Stimulated activated memory B cell treated with anti-CD40 and anti-IgM and Interleukin-4, amounts not matched to agents 10 μg/mL and 1 μg/mL and 100 μg/mL, for 72 hours (primary cell): ENCODE measurements at places on chromosomes 16 and 17.

DNA sequence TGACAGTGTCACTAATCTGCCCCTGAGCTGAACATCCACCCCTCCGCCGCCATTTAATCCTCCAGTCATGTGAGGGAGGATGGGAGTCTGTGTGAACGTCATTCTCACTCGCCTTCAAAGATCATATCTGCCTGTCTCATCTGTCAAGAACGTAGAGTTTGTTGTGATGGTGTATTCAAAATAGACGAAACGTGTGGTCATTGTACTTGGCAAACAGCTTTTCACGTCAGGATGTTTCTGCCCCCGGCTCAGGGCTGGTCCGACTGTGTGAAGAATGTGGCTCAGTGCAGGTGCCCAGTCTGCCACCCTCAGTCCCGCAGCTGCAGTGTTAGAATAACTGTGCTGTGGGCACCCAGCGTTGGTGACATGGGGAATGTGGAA is 148.0 kb downstream of the KCNJ12 start:
- H3K27ac ChIP-seq = no peak overlapping the region
- H3K36me3 ChIP-seq = no peaks in the 10 kb centered on the region
- ATAC-seq = no peak
- H3K4me3 ChIP-seq = no peak overlapping the region
- H3K4me1 ChIP-seq = no peaks in the 10 kb centered on the region
- peaks cover 16% of the 10 kb centered on the region for H3K27me3 ChIP-seq

- peaks cover 45% of the 10 kb centered on the region for H3K36me3 ChIP-seq
- H3K4me3 ChIP-seq = no peak overlapping the region
- H3K27me3 ChIP-seq = no peaks in the 10 kb centered on the region
- H3K4me1 ChIP-seq = peaks cover 8% of the 10 kb centered on the region
- ATAC-seq = no peak
Measured at GRCh38 chr17:80931421-80932265, 60.0 kb upstream of the CHMP6 start.

GRCh38 chr16:83814659-83814985 is 6.8 kb downstream of the HSBP1 start:
- H3K27me3 ChIP-seq = no peaks in the 10 kb centered on the region
- no peak overlapping the region for H3K4me3 ChIP-seq
- ATAC-seq = no peak
- H3K27ac ChIP-seq = no peak overlapping the region

- no peak for ATAC-seq
- peaks cover 78% of the 10 kb centered on the region for H3K27me3 ChIP-seq
- H3K4me3 ChIP-seq = no peak overlapping the region
- H3K4me1 ChIP-seq = peaks cover 29% of the 10 kb centered on the region
- no peaks in the 10 kb centered on the region for H3K36me3 ChIP-seq
- H3K27ac ChIP-seq = no peak overlapping the region
Measured at GRCh38 chr16:66846831-66847230, 2.6 kb downstream of the CA7 start.

DNA sequence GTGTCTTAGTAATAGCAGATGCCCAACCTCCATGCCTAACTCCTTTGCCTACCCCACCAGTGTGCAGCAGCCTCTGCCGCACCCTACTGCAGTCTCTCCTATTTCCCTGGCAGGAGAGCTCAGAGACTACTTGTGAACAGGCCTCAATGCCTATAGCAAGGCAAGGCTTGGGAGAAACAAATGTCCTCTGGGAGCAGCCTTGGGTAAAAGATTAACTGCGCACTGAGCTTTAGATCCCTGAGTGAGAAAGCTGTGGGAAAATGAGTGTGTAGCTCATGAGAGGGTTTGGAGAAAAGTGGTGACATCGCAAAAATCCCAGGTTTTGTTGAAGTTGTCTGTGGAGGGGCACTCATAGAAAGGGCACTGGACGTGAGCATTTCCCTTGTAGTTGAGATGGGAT is 335.8 kb downstream of the WWOX start:
- no peak for ATAC-seq
- no peaks in the 10 kb centered on the region for H3K4me1 ChIP-seq

DNA sequence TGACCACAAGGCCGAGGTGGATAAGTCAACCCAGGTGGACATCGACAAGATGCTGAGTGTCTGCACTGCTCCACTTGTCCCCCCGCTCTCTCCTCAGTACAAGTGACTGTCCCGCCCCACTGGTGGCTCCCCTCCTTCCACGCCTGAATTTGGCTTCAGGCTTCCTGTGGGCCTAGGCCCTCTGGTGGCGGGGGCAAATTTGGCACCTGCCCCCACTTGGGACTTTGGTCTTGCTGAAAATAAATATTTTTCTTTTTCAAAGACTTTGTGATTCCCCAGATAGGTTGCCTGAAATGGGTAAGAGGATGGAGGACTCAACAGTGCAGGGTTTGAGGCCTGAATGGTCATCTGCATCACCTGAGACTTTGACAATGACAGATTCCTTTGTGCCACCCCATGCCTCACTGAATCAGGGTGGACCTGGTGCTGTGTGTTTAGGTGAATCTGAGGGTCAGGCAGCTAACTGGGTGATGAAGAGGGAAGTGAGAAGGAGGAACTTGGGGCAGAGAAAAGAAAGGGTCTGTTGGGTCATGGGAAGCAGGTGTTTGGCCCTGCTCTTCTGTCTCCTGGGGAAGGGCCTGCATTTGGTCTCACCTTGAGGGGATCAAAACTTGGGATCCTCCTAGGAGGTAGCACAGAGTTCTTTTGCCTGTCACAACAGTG is 2.0 kb downstream of the C16orf86 start:
- peaks cover 13% of the 10 kb centered on the region for H3K36me3 ChIP-seq
- peak overlapping the region; percentile 17 for H3K4me3 ChIP-seq
- peak; percentile 41 for ATAC-seq
- H3K4me1 ChIP-seq = peaks cover 60% of the 10 kb centered on the region
- no peaks in the 10 kb centered on the region for H3K27me3 ChIP-seq

GRCh38 chr17:77566566-77567138 is 391.9 kb upstream of the TNRC6C start:
- no peak for ATAC-seq
- no peak overlapping the region for H3K4me3 ChIP-seq
- no peaks in the 10 kb centered on the region for H3K36me3 ChIP-seq
- peaks cover 84% of the 10 kb centered on the region for H3K27me3 ChIP-seq

DNA sequence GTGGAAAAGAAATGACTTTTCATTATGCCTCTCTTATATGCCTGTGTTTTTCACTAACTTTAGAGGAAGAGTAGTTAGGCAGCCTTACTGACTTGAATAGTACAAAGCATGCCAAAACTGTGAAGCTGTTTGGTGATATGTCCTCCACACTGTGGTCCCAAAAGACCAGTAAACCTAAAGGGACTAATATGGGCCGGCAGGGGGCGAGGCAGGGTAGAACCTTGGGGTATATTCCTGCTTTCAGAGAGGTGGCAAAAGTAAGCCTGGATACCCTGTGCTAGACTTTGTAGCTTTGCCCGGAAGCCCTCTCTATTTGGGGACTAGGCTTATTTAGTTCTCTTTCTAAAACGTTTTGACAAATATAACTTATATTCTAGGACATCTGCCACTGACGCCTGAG is 36.5 kb upstream of the VWA3A start:
- no peak for ATAC-seq
- H3K27me3 ChIP-seq = no peaks in the 10 kb centered on the region
- H3K4me1 ChIP-seq = peaks cover 25% of the 10 kb centered on the region

DNA sequence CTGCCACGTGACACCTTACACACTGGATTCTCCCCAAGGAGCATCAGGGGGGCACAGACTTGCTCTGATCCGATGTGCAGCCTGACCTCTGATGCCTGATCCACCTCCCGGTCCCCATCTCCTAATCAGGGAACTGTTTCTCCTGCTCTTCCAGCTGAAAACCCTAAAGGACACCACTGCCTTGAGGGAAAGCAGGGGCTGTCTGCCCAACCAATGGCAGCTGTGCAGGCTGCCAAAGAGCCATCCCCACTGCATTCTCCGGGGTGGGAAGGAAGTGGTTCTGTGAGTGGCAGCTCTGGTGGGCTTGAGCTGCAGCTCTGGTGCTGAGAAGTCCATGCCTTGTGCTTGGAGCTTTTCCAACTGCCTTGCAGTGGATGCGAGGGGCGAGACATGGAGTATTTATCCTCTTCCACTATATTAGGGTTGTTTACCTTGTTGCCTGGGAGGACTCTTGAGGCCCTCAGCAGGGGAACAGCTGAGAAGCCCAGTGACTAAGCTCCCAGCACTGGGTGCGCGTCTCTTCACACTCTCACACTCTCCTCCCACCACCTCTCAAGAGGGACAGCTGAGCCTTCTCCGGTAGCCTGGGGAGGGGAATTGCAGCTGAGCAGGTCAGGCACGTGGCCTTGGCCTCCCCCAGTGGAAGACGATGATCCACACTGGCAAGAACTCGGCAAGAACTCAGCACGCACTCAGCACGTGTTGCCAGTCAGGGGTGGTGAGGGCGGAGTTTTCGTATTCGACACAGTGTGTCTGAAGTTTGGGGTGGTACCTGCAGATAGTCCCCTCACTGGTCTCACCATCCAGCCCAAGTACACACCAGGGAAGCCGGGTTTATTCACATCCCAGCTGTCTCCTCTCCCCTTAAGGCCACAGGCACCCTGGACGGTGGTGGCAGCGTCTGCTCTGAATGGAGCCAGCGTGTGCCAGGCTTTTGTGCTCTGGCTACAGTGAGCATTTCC is 21.1 kb upstream of the SPATA32 start:
- H3K4me1 ChIP-seq = peaks cover 29% of the 10 kb centered on the region
- no peak for ATAC-seq
- H3K27me3 ChIP-seq = no peaks in the 10 kb centered on the region
- H3K4me3 ChIP-seq = no peak overlapping the region

GRCh38 chr17:82094931-82095776 is 2.9 kb downstream of the FASN start:
- no peak for ATAC-seq
- no peaks in the 10 kb centered on the region for H3K27me3 ChIP-seq
- no peak overlapping the region for H3K4me3 ChIP-seq

DNA sequence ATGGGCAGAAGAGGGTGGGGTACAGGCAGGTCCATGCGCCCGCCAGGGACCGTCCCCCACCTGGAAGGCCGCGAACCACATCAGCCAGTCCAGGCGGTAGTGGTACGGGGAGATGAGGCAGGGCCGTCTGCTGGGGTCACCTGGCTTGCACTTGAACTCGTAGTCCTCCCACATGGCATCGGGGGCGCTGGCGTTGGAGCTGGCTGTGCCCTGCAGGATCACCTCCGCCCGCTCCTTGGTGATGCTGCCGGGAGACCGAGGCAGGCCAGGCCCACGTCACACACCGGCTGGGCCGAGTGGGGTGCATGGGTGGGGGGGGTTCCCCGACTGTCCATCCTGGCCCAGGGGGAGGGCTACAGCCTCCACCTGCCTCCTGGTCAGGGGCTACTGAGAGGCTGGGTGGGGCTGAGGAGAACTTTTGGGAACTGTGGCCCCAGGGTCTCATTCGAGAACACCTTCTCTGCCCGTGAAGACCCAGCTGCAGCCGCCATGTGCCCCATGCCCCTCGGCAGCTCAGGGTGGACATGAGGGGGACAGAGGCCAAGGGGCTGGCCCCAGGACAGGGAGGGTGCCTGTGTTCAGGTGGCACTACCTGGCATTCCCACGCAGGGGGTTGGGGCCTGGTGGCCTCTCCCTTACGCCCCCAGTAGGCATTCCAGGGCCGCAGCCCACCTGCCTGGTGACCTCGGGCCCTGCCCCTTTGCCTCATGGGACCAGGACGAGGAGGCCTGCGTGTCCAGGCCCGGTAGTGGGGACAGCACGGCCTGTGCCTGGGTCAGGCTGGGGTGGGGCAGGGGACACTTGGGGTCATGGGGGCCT is 69.5 kb upstream of the GNG13 start:
- H3K36me3 ChIP-seq = peaks cover 23% of the 10 kb centered on the region
- no peak overlapping the region for H3K27ac ChIP-seq
- H3K4me1 ChIP-seq = peaks cover 6% of the 10 kb centered on the region
- no peak overlapping the region for H3K4me3 ChIP-seq

GRCh38 chr17:50972577-50972976 is 106.4 kb upstream of the TOB1 start:
- no peak overlapping the region for H3K27ac ChIP-seq
- no peak for ATAC-seq
- no peak overlapping the region for H3K4me3 ChIP-seq
- peaks cover 6% of the 10 kb centered on the region for H3K4me1 ChIP-seq
- no peaks in the 10 kb centered on the region for H3K27me3 ChIP-seq
